Urinary bladder (tissue), 4 donors: ENCODE measurements at places on chromosomes 16 and 17. TPM values are rescaled to one million over a fixed set of nuclear protein-coding genes. Genes with fewer than 3 reads are reported as not detected.

The NMT1 gene
- 31.4 TPM for total RNA-seq

The TMEM238L gene
- total RNA-seq, result 4.1 TPM

DNA sequence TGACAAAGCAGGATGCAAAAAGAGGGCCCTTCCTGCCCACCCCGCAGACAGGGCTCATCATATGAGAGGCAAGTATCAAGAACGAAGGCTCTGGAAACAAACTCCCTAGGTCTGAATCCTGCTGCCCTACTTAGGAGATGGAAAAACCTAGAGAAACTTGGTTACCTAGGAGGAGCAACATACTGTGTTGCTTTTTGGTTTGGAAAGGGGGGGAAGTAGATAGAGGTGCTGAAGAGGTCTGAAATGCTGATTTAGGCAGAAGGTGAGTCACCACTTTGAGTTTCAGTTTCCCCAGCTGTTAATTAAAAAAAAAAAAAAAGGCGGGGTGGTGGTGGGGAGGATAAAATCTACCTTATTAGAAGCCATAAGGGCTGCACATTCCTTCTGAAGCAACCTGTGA is 1.5 kb downstream of the N4BP1 start:
- DNase-seq, result no peak

GRCh38 chr16:1906846-1907165 is 11.4 kb downstream of the HS3ST6 start:
- DNase-seq, result no peak
